ENCODE measurements at places on chromosomes 6 and 20. TPM values are rescaled to one million over a fixed set of nuclear protein-coding genes. Genes with fewer than 3 reads are reported as not detected.

Gene NNAT
- polyA plus RNA-seq: 21.6 TPM

DNA sequence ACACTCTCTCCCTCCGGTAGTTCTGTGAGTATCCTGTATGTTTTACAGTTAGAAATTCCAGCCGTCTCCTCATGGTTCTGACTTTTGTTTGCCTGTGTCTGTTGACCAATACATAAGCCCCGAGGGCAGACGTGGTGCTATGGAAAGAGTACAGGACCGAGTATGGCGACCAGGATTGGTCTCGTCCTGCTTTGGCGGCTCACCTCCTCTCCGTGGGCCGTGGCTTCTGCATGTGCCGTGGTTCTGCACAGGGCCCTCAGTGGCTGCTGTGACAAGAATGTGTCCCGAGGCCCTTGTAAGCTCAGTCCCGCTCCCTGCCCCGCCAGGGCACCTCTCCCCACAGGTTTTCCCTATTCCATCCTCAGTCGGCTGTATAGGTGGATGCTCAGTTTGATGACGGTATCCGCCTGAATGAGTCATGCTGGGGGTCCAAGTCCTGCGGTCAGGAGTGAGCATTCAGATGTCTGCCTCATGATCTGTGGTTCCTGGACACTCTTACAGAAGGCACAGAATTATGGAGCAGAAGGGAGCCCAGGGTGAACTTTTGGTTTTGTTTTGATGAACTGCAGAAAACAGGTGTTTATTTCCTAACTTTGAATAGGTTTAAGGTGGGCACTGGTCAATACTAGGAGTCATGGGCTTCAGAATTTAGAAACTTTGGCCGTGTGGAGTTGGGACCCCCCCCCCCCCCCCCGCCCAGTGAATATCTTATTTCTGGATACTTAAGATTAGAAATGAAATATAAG lies 1.2 kb downstream of the ARFGAP1 start:
- DNase-seq: no peak

DNA sequence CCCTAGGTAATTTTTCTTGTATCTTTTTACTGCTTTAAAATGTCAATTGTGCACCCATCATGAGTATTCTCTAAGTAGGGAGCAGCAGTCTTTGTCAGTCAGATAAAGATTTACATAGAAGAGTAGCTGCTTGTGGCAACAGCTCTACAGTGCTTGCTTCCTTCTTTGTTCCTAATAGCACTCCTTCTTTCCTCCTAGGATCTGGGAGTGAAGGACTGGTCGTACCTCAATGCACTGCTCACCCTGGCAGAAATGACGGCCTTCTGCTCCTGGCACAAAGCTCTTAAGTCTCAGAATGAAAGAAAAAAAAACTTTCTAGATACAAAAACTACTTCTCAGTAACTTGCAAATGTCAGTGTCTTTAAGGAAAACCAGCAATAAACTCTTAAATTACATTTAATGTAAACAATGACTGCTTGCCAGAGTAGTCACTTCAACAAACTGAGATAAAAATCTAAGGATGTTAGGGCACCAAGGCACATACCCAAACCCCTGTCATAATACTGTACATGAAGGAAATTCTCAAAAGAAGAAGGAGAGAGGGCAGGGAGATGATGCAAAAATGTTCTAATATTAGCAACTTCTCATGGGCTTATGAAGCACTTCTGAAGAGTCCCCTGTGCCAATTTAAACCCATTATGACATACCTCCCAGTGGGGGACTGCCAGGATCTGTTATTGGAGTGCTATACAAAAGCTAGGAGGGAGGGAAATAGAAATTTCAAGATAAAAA lies 34.0 kb downstream of the NCOA6 start:
- DNase-seq: peak; percentile 23

Gene CAGE1
- polyA plus RNA-seq: not detected

GRCh38 chr6:105274678-105275077 lies 94.9 kb upstream of the POPDC3 start:
- DNase-seq: no peak
